Cerebellar nuclear complex (tissue), 1 donor: ENCODE measurements at places on chromosomes 7 and 10.

GRCh38 chr7:49692516-49692915 lies 80.9 kb upstream of the VWC2 start:
- DNase-seq: no peak

GRCh38 chr10:77949167-77949566 lies 22.6 kb upstream of the DLG5 start:
- no peak for DNase-seq

GRCh38 chr10:811379-812175 lies 119.9 kb downstream of the LARP4B start:
- DNase-seq: no peak

- no peak for DNase-seq
Measured at GRCh38 chr10:15227611-15228372, 59.3 kb upstream of the NMT2 start.

DNA sequence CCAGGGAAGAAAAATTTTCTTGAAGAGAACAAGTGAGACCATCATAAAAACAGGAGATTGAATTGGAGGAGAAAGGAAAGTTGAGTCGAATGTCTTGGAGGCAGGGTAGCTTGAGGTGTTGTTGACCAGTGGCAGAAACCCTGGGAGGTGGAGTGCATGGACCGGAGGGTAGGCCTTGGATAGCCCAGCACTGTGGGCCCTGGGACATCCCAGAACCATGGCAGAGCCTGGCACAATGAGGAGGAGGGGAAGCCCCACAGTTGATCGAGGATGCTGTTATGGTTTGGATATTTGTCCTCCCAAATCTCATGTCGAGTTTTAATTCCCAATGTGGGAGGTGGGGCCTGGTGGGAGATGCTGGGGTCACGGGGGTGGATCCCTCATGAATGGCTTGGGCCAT lies 157.1 kb downstream of the ITGA8 start:
- DNase-seq: no peak

- no peak for DNase-seq
Measured at GRCh38 chr7:13231216-13231615, 543.8 kb downstream of the ARL4A start.

- DNase-seq: no peak
Measured at GRCh38 chr10:77630507-77630848, 7.1 kb downstream of the KCNMA1 start.

DNA sequence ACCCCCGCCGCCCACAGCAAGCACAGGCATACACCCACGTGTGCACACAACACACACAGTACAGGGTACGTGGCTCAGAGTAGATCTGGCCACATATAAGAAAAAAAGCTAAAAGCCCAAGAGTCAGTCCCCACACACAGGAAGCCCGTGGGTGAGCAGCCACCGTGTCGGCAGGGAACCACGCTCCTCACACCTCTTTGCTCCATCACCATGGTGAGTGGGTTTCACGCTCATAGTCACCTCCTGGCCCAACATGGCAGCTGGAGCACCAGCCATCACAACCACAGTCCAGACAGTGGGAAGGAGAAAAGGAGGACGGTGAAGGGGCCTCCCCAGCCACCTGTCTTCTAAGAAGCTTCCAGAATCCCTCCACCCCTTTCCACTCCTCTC lies 76.0 kb upstream of the PDGFA start:
- no peak for DNase-seq

DNA sequence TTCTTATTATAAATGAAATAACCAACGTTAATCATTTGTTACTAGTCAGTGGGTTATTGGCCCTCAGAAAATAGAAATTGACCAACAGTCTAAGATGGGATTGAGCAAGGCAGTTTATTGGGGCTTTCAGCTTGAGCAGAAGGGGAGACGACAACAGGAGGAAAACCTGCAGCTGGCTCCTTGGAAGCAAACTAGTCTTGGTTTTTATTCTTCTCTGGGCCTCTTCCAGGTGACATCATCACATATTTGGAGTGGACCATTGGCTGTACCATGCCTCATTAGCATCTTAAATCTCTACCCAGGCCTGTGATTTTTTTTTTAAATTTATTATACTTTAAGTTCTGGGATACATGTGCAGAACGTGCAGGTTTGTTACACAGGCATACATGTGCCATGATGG lies 59.0 kb upstream of the CSTF2T start:
- DNase-seq: no peak

- DNase-seq: no peak
Measured at GRCh38 chr7:155296788-155297516, 726 bp upstream of the INSIG1 start.

DNA sequence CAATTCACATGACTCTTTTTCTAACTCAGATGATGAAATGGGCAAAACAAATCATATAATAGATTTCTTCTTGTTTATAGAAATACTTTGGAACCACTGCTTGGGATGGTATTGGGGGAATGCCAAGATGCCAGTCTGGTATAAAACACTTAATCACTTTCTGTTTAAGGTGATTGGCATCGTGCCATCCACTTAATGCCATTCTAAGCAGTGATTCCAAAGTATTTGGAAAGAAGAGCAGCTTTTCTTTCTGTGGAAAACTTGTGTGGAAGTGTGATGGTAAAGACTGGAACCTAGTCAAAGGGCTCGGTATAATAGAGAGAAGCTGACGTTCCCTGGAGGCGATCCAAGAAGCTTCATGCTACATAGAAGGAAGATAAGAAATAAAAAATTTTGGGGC lies 120.6 kb downstream of the TMEM26 start:
- DNase-seq: no peak

GRCh38 chr7:158093156-158093796 lies 494.3 kb downstream of the PTPRN2 start:
- DNase-seq: no peak

DNA sequence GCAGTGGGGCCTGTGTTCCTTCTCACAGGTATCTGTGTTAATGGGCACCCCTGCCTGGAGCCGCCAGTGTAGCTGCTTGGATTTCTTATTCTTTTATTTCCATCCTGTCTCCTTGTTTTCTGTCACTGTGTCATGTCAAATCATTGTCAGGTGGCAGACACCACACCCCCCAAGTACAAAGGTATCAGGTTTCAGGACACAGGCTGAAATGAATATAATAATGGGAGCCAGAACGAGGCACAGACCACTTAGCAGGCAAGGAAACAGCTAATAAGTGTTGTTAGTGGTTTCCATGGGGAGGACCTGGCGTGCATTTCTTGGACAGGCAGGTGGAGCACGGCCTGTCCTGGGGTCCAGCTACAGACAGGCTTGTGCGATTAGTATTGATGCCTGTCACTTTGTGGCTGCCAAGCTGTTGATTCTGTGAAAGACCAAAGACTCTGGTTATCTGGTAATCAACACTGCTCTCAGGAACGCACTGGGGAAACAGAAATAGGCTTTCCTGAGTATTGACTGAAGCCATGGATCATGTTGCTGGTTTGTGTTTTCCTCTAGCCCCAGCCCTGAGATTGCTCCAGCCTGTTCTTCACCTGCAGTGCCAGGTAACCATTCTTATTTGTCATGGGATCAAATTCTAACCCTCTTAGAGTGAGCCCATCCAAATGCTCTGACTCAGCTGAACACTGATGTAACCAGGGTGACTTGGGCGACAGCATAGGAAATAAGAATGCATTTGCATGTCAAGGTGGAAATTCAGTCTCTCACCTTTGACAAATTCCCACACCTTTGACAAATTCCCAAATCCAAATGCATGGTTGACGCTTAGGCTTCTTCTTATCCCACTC lies 1002.0 kb downstream of the LRMDA start:
- no peak for DNase-seq

DNA sequence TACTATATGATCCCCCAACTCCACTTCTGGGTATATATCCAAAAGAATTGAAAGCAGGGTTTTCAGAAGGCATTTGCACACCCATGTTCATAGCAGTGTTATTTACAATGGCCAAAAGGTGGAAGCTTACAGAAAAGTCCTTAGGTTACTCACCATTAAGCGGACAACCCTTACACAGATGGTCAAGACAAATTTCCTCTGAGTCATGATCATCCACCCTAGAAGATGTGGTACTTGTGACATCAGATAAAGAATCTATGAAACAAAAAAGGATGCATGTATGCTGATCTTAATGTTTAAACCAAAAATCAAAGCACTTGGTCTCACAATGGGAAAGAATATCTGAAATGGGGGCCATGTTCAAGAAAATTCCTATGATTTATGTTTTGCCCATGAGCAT lies 31.1 kb downstream of the ZC3HAV1 start:
- DNase-seq: no peak

DNA sequence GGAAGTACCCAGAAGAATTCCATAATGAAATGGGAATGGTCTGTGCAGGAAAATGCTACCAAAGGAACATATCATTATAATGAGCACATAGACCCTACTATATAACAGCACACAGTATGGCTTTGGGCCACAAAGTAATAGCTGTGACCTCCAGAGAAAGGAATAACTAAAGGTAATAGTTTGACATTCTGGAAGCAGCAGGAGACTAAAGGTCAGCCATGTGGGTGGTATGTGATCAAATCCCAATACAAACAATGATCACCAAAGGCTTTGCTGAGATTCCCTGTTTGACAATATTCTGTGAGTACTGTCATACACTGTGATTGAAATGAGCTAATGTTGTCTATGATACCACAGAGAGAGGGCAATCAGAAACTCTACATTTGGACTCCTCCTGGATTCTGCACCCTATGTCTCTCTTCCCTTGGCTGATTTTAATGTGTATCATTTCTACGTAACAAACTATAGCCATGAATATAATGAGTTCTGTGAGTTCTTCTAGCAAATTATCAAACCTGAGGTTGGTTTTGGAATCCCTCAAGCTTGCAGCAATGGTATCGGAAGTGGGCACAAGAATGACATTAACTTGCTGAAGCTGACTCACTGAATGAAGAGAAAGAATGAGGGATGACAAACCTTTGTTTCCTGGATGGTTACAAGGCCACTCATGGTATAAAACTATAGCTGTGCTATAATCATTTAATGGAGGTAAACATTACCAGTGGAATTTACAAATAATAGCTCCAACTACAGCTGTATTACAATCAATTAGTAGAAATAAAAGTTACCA lies 99.6 kb downstream of the JMJD1C start:
- no peak for DNase-seq

DNA sequence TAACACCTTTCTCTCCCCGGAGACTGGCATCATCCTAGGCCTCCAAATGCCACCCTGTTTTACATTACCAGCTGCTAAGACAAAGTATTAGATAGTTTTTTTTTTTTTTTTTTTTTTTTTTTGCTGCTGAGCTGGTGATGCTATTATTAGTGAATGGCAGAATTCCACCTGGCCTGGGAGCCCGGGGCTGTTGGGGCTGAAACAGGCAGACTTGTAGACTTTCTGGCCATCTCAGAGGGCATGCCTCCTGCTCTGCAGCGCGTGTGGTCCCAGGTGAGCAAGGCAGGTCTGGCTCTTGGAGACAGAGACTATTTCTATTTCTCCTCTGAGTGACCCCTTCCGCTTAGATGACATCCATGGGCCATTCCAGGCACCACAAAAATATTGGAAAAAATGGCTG lies 104.2 kb downstream of the EMX2 start:
- no peak for DNase-seq

DNA sequence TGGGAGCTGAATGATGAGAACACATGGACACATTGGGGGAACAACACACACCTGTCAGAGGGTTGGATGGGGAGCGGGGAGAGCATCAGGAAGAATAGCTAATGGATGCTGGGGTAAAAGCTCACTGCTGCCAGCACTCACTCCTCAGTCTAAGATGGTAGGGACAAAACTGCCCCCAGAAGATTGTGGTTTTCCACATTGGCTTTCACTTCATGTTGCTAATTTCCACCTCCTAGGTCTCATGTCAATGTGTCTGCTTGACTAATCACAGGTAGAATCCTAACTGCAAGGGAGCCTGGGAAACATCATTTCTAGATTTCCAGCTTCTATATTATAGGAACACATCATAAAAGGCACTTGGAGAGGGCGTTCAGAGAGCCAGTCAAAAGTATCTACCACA lies 22.6 kb downstream of the APBB1IP start:
- DNase-seq: no peak

- DNase-seq: no peak
Measured at GRCh38 chr10:78634389-78634815, 434.4 kb upstream of the ZMIZ1 start.

GRCh38 chr7:12570534-12571461 lies at the start of gene SCIN:
SCIN (plus strand) TSS chr7:12570720; CDS start chr7:12570787, 67 bp downstream.
- no peak for DNase-seq

- no peak for DNase-seq
Measured at GRCh38 chr10:110458266-110458920, 39.3 kb upstream of the DUSP5 start.

GRCh38 chr7:141515941-141516340 lies 35.3 kb upstream of the AGK start:
- no peak for DNase-seq

- DNase-seq: no peak
Measured at GRCh38 chr7:73730485-73730884, 8.1 kb downstream of the ABHD11 start.

DNA sequence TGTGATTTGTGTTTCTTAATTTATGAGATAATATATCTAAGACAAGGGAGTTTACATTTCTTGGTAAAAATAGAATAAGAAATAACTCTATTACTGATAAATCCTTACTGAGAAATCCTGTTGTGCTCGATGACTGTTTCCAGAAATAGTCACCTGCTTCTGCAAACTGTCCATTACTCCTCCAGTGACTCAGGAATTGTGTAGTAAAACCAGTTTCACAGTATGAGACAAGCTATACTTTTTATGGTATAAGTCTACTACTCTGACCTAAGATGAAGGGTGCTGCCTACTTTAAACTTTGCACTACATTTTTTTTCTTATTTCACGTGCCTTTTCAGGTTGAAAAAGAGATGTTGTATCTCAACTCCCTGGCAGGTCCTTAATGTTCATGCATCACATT lies 6.8 kb upstream of the ANKRD22 start:
- no peak for DNase-seq

GRCh38 chr10:29921071-29921446 lies 138.3 kb downstream of the JCAD start:
- DNase-seq: no peak

- no peak for DNase-seq
Measured at GRCh38 chr10:43250615-43251418, 16.0 kb downstream of the RASGEF1A start.

DNA sequence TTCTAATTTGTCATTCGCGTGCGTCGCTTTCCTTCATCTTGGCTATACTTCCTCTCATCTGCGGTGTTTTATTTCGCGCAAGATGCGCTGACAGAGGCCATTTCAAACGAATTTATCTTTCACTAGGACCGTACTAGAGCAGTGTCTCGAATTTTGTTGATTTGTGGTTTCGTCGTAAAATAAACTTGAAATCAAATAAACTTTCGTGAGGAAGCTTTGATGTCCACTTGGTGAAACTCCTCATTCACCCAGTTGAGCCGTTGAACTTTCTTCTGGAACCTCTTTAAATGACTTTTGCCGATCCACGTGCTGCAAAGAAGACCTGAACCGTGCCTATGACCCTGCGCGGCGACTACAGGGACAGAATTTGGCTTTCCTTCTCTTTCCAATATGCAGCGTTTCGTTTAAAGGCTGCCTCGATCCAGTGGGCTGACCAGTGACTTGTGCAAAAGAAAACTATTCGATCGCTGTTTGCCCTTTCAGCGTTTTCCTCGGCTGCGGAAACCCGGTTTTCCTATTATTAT lies 163.9 kb upstream of the PPP1R3A start:
- no peak for DNase-seq

DNA sequence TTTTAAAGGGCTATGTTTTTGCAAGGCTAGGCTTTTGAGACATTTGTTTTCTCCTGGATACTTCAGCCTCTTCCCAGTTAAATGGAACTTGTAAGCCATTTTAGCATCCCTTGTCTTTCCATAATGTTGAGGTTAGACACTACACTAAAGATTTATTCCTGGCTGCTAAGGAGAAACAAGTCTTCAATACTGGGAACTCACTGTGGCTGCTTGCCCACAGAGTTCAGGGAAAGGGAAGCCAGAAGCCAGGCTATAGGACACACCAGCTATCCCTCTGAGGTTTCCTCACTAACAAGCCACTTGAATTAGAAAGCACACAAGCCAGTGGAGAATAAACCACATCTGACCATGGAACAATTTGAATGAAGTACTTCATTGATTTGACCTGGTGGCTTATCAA lies 421.7 kb upstream of the CHRM2 start:
- no peak for DNase-seq
